Peyer's patch (tissue), 4 donors: ENCODE measurements at places on chromosomes 6 and 20. TPM values are rescaled to one million over a fixed set of nuclear protein-coding genes. Genes with fewer than 3 reads are reported as not detected.

The MTCH1 gene
- total RNA-seq: 186 TPM

The CAP2 gene
- 1.7 TPM for total RNA-seq

The CST5 gene
- total RNA-seq: not detected

The HLA-G gene
- not detected for total RNA-seq

DNA sequence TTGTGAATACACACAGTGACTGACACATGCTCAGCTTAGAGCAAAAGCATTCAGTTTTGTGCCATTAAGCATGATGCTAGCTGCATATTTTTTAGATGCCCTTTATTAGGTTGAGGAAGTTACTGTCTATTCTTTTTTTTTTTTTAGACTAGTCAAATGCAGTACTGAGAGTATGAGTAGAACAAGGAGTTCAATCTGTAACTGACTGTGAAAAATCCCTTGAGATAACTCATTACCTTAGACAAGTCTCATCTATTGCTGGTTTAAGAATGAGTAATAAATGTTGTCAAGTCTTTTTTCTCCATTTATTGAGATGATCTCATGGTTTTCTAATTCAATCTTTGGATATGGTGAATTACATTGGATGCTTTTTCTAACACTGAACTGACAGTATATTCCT lies 23.2 kb downstream of the AHI1 start:
- no peak for DNase-seq

DNA sequence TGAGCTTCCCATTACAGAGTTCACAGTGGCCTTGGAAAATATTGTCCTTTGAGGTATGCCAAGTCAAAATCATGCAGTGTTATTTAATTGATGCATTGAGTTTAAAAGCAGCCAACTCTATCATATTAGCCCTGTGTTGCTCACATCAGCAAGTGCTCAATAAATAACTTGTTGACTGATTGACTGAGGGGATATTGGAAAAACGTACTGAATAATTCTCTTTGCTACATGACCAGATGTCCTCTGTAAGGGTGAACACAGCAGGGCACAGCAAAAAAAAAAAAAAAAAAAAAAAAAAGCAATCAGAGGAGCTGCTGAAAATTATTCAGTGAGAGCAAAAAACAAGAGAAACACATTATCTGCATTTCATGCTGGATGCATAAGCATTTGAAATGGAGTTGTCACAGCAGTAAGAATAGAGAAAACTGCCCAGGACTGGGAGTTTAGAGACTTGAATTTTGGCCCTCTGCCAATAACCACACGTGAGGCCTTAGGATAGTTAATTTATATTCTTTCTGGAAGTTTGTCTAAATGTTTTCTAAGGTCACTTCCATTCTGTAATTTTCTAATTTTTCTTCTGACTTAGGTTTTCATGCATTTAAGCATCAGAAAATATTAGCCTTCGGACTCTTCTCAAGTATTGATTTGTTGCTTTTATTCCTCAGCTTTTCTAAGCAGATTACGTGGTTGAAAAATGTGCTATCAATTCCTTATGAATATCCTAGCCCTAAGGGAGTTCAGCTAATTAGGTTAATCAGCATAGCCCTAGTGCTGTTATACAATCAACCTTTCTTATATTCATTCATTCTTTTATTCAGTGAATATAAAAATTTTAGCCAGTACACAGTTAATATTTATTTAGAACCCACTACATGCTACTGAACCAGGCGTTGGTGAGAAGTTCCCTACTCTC lies 246.8 kb upstream of the STXBP5 start:
- no peak for DNase-seq

- DNase-seq: no peak
Measured at GRCh38 chr20:48008850-48009515, 223.7 kb upstream of the SULF2 start.

DNA sequence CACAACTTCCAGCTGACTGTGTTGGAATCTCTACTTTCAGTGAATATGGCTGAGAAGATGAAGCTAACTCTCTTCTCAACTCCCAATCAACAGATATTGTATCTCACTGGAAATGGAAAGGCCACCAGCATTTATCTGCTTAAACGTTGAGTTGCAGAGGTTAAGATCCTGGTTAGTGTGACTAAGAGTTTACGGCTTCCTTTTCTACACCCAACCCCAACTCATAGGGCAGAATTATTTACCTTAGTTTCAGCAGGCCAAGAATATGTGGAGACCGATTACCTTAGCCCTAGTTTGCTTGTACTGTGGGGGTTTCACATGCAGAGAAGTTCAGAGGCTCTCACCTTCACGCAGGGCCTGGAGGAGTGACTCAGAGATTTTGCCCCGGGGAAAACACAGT lies 1026.6 kb downstream of the EYS start:
- no peak for DNase-seq

- no peak for DNase-seq
Measured at GRCh38 chr20:61099806-61100205, 152.3 kb upstream of the CDH4 start.

GRCh38 chr6:137339929-137340559 lies 120.9 kb upstream of the IFNGR1 start:
- no peak for DNase-seq

- DNase-seq: no peak
Measured at GRCh38 chr20:56431471-56431870, 19.4 kb downstream of the CASS4 start.

- no peak for DNase-seq
Measured at GRCh38 chr6:11747021-11747420, 31.6 kb downstream of the ADTRP start.

DNA sequence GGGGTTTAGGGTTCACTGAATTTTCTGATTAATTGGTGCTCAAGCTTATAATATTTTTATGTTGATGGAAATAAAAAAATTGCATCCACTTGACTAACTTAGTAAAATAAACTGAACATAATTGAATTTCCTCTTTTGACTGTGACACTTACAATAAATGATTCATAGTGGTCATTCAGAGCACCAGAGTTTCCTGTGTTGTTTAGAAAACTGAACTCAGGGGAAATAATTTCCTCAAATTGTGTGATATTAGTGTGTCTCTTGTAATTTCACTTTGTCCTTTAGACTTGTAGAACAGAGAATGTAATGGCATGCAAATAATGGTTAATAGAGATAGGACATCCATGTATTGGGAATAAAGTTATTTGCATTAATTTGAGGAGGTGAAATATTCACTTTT lies 319.7 kb upstream of the MAN1A1 start:
- no peak for DNase-seq
